ENCODE measurements at places on chromosomes 7 and 10.

GRCh38 chr7:2969398-2970306, 74.0 kb downstream of the CARD11 start:
- no peak for DNase-seq

- no peak for DNase-seq
These were observed 12.2 kb upstream of the TMEM243 start for GRCh38 chr7:87231711-87232110.

DNA sequence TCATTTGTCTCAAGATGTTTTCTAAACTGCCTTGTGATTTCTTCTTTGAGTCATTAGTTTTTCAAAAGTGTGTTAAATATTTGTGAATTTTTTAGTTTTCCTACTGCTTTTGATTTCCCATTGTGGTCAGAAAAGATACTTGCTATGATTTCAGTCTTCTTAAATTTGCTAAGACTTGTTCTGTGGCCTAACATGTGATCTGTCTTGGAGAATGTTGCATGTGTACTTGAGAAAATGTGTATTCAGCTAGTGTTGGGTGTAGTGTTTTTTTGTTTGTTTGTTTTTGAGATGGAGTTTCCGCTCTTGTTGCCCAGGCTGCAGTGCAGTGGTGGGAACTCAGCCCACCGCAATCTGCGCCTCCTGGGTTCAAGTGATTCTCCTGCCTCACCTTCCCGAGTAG, 28.6 kb downstream of the BMPR1A start:
- no peak for DNase-seq

DNA sequence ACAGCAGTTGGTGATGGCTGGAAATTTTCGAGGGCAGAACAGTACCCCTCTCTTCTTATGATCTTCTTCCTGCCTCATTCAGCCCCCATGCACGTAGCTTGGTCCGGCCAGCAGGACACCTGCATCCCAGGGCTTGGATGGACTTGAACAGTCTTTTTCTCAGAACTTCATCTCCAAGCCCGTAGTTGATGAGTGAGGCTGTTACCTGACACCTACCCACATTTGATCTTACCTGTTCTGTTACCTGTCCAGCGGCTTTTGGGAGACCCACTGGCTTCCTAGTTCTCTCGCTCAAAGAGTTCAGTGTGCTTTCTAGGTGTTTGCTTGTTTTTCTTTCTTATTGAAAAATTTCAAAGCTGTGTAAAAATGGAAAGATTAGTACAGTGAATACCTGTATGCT, 212.2 kb downstream of the CUX1 start:
- DNase-seq, result no peak

DNA sequence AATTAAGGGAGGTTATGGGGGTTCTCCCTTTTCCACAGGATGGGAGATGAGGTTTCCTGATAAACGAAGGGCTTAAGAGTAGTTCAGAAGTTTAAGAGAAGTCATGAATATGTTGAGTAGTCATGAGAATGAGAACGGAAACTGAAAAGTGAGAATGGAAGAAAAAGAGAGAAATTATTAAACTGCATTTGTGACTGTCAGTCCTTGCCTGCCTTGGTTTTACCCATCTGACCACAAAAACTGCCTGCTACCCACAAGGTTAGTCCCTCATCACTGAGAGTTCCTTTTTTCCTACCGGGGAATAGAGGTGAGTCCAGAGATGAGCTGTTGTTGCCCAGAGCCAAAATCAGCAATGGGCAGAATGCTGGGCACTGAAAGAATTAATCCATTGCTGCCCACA, 174.1 kb upstream of the BET1 start:
- no peak for DNase-seq

DNA sequence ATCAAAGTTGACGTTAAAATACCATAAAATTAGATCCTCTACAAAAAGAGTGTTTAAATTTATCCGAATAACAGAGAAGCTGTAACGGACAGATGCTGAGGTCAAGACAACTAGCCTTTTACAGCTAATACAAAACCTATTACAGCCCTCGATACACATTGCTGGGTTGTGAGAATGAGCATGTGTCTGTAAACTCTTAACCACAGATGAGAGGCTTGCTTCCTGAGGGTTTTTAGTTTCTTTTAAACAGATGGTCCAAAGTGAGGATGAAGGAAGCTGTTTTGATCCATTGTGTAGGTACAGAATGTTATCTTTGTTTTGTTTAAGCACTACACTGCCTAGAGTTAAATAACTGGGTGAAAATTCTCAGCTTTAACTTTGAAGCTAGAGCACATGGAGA, 578.2 kb downstream of the PARD3 start:
- no peak for DNase-seq

DNA sequence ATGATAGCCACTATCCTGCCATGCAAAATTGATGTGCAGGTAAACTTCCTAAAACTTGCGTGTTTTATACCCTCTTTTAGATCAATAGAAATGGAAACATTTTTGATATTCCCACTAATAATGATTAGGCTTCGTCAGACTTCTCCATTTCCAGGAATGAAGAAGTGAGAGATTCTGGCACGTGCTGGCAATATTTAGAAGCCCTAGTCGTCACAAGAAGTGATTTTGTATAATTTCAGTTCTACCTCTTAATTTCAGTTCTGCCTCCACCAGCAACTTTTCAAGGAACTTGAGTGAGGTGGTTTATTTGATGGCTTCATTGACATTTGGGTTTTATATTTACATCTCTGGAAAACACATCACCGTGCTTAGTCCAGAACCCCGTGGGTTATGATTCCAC, 61.9 kb downstream of the MRC1 start:
- no peak for DNase-seq

DNA sequence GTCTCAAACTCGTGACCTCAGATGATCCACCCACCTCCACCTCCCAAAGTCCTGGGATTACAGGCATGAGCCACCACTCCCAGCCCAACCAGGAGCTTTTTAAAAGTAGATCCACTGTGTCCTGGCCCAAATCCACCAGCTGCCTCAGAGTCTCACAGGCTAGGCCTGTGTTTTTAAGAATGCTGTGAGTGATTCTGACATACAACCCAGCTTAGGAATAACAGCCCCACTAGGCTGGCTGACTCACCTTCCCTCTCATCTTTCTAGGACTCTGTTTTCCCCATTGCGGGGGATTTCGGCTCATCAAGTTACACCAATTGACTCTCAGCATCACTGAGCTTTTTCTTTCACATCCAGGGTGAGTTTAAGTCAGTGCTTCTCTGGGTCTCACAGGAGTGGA, 207.6 kb downstream of the SKIDA1 start:
- DNase-seq, result no peak

DNA sequence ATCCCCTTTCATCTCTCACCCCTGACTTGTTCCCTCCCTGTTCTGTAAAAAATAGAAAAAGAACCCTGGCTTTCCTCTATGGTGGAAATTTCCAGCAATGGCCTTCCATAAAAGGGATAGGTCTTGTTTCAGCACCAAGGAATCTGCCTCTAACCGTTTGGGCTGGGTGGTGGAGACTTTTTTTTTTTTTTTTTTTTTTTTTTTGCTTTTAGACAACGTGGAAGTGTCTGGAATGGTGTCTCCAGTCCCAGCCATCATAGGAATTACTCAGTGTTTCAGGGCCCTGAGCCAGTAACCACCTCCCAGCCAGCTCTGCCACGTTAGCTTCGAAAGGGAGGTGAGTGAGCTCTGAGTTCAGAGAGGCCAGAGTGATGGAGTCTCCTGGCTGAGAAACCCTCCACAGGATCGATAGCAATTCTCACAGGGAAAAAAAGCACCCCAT, 97.3 kb upstream of the COL1A2 start:
- DNase-seq, result no peak

- no peak for DNase-seq
These were observed 34.6 kb downstream of the MPLKIP start for GRCh38 chr7:40099837-40100236.

GRCh38 chr10:12735843-12736462, 265.6 kb downstream of the CCDC3 start:
- DNase-seq, result no peak

- no peak for DNase-seq
These were observed 17.3 kb downstream of the CAMK2B start for GRCh38 chr7:44307905-44308595.

GRCh38 chr7:158802535-158803366, 26.6 kb downstream of the ESYT2 start:
- DNase-seq, result no peak

DNA sequence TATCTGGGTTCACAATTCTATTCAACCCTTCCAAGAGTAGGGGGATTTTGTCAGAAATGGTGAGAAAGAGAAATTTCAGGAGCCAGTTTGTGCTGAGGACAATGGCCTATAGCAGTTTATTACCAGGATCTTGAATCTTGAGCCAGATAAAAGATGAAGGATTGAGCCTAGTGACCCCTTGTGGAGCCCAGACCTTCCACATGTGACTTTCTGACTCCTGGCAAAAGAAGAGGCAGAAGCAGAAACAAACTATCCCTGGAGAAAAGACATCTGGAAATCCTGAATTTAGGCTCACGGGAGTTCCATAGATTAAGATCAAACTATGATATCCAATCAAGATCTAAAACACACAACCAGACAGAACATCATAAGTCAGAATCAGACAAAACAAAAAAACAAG, 60.9 kb upstream of the CHRM2 start:
- DNase-seq, result no peak

GRCh38 chr10:7846591-7846990, 28.3 kb downstream of the TAF3 start:
- DNase-seq, result no peak

DNA sequence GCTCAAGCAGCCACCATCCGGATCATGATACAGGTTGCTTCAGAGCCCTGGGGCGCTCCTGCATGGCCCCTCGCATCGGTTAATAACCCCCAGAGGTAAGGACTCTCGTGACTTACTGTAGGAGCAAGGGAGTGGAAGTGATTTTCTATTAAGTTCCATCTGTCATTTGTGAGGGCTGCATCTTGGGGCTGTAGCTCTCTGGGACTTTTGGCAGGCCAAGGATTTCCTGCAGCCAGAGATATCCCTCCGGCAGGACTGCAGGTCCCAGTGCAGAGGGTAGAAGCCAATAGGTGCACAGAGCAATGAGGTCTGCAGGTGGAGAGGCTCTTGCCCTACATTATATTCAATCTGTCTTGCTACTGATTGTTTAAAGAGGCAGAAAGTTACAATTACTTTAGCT, 356.8 kb upstream of the ADARB2 start:
- no peak for DNase-seq

DNA sequence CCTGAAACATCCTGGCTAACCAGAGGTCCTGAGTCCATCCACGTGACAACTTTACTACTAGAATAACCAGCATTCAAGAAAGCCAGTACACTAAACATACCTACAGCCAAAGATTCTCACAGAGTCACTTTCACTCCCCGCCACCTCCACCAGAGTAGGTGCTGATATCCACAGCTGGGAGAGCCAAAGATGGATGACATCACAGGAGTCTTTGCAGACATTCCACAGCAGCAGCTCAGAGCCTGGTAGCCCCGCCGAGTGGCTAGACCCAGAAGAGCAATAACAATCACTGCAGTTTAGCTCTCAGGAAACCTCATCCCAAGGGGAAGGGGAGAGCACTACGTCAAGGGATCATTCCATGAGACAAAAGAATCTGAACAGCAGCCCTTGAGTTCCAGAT, 13.5 kb upstream of the ADAM22 start:
- no peak for DNase-seq

DNA sequence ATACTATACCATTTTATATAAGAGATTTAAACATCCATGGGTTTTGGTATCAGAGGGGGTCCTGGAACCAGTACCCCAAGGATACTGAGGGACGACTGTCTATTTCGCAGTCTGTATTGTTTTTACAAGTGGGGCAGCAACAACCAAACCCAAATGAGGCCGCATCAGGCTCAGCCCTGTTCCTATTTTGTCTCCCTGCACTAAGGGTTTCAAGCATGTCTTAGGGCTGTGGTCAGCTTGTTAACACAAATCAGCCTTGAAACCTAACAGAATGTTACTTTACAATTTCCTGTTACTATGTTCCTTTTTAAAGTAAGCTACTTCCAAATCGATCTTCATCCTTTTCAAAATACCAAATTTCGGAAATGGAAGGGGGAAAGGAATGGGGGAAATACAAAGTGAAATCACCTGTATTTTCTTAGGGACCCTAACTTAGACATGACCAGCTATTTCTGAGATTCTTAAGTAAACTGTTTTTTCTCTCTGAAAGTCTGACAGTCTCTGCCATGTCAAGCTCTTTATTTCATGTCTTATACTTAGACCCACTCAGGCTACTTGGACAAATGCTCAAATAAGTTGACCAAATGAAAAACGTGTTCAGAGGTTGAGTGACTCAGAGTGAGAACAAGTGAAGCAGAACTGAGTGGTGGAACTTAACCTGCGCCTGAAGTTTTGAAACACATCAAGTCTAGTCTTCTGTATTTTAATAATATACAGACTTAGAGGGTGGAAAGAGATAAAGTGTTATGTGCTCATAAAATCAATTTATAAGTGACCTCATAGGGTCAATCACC, 75.8 kb downstream of the C1GALT1 start:
- DNase-seq, result no peak

DNA sequence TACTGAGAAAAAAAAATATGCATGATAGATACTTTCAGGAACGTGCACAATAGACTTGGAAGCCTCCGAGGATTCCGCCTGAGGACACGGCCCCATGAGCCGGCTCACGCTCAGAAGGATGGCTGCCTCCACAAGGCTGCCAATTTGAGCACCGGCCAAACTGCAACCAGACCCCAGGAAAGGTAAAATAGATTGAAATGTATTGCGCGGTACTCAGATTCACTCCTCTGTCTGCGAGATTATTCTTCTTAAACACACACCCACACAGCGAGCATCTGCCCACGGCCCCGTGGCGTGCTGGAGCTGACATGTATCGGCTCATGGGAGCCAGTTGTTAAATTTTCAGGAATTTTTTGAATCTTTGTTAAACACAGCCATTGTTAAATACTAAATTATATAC, 653.2 kb upstream of the MKI67 start:
- no peak for DNase-seq

- no peak for DNase-seq
These were observed 13.2 kb downstream of the TLL2 start for GRCh38 chr10:96500519-96500918.

DNA sequence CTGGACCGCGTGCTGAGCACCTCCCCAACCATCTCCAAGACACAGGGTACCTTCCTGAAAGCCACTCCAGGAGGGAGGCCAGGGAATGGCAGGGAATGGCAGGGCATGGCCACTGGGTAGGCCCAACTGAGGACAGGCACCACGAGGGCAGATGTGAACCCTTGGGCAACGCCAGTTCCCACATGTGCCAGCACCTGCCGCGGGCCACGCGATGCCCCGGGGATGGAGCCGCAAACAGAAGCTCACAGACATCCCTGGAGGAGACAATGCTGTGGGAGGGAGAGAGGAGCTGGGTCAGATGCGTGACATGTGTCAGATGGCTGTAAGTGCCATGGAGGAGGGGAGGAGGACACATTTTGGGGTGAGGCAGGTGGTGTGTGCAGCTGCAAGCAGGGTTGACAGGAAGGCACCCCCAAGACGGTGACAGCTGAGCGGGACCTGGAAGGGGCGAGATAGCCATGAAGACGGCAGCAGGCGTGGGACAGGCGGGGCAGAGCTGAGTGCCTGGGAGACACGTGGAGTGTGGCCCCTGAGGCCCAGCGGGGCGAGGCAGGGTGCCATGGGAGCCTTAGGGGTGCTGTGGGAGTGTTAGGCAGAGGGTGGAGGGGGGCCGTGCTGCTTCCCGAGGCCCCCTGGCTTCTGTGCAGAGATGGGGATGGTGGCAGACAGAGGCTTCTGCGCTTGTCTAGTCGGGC, 27.7 kb downstream of the IQCE start:
- DNase-seq, result no peak

GRCh38 chr10:86951184-86951761, 6.1 kb downstream of the MMRN2 start:
- DNase-seq, result no peak

GRCh38 chr10:110223298-110223925, 16.0 kb downstream of the MXI1 start:
- no peak for DNase-seq

GRCh38 chr10:3765146-3765545, 19.9 kb downstream of the KLF6 start:
- DNase-seq, result no peak
